Colonic mucosa (tissue), 4 donors: ENCODE measurements at places on chromosomes 16 and 17.

DNA sequence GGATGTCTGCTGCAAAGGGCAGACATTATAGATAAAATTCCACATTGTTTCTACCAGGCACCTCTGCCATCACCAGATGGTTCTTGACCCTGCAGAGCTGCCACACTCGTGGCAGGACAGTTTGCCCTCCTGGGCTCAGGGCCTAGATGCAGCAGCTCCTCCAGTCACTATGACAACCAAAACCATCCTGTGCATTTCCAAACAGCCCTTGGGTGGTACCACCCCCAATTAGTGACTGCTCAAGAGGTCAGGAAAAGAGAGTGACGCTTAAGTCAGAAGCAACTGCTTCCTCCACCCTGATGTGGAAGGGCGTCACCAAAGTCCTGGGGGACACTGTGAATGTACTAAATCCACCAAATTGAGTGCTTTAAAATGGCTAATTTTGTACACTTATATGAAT, 109.2 kb downstream of the C16orf95 start:
- DNase-seq: no peak

DNA sequence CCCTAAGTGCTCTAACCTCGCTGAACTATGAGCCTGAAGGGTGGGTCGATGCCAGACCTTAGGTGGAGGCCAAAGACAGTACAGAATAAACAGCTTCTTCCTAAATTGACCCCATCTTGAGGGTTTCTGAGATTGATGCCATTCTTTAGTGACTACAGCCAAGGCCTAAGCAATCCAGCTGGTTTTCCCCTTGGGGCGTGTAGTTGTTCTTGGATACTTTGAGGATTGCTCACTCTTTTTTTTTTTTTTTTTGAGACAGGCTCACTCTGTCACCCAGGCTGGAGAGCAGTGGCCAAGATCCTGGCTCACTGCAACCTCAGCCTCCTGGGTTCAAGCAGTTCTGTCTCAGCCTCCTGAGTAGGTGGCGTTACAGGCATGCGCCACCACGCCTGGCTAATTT, 2.0 kb downstream of the OVCA2 start:
- DNase-seq: no peak

DNA sequence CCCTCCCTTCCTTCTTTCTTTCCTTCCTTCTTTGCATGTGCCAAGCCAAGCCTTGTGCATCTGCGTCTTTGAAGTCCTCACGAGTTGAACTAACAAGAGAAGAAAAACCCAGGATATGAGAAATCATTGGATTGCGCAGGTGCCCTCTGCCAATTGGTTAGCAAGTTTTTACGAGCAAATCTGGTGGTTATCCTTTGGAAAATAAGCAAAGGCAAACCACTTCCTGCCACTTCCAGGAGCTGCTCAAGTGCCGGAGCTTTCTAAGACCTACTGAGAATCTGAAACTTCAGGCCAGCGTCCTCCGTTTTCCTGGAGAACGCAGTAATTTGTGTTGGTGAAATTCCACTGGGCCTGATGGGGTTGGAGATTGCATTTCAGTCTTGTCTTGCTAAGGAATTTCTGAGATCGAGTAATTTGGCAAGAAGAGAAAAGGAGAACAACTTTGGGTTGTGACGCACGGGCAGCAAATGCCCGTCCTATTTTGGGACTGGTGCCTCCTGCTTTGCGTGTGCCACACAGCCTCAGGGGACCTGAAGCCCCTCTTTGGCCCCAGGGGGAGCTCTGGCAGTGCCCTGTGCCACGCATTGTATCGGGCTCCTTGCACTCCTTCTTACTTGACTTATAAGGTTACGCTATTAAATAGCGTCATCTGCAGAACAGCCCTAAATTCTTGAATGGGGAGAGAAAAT, 56.4 kb downstream of the CMIP start:
- no peak for DNase-seq

DNA sequence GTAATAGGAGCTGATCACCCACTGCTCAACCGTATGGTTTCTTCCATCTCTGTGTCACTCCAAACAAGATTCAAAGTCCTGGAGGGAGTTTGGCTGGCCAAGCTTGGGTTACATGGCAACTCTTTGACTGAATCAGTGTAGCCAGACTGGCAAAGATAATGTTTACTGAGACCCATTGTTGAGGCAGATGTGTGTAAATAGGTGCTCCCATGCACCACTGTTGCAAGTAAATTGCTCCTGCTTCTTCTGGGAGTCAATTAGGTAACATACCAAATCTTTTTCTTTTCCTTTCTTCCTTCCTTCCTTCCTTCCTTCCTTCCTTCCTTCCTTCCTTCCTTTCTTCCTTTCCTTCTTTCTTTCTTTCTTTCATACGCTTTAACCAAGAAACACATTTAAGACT, 86.3 kb upstream of the DHX40 start:
- no peak for DNase-seq

DNA sequence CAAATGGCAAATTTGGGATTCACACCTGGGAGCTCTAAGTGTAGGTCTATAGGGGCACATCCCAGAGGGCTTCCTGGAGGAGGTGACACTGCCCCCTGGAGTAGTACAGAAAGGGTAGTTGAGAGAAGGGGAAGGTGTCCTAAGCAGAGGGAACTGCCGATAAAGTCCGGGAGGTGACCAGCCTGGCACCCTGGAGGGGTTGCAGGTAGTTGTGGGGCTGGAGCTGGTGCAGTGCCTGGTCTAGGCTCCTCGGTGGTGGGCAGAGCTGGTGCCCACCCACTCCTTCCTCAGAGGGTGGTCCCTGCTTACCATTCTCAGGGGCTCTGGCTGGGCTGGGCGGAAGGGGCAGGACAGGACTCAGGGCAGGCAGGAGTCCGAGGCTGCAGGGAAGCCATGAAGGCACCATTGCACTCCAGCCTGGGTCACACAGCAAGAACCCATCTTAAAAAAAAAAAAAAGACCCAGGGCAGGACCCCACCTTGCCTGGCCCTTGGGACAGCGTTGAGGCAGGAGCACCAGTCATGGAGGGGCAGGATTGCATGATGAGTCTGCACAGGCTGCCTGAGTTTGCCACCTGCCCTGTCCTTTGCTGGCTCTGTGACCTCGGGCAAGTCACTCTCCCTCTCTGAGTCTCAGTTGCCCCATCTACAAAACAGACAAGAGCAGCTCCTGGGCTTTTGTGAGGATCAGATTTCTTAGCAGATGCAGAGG, 43.8 kb downstream of the LAT start:
- DNase-seq: no peak

DNA sequence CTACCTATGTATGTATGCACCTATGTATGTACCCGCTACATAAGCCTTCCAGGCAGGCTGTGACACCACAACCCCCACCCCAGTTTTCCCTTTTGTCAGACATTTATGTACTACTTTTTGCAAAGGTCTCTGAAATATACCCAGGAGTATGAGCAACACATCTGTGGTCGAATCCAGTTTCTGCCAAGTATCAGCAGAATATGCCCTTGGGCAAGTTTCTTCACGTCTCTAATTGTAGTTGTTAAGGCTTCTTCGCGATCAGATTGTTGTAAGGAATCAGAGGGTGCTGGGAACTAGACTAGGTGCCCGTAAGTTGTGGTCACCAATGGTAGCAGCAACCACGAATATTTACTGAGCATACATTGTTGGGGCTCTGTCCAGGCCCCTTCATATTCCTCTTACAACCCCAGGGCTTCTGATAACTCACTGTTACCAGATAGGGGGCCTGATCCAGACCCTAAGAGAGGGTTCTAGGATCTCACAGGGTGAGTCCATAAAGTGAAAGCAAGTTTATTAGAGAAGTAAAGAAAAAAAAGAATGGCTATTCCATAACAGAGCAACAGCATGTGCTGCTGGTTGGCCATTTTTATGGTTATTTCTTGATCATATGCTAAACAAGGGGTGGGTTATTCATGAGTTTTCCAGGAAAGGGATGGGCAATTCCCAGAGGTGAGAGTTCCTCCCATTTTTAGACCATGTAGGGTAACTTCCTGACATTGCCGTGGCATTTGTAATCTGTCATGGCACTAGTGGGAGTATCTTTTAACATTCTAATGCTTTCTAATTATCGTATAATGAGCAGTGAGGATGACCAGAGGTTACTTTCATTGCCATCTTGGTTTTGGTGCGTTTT, 16.6 kb downstream of the NUDT7 start:
- DNase-seq: no peak
